GOT3 (cell line): ENCODE measurements at places on chromosomes 2 and 18.

DNA sequence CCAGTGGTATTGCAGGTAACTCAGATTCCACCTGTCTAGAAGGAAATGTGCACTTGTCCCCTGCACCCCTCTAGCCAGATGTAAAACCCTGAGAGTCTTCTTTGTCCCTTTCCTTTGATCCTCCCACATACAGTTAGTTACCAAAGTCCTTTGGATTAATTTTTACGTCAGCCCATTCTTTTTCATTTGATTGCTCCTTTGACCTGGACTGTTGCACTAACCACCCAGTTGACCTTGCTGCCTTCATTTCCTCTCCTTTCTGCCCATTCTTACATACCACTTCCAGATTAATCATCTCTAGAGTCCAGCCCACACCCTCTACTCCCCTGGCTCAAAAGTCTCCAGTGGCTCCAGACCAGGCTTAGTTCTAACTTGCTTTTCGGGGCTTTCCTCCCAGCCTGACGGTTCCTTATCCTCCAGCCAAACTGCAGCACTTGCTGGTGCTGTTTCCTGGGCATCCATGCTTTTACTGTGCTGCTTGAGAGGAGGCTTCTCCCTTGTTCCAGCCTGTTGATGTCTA is 99.3 kb downstream of the SPTBN1 start:
- no peak for DNase-seq

- DNase-seq = no peak
Observed at GRCh38 chr2:239329972-239330572, 70.7 kb downstream of the HDAC4 start.

- DNase-seq = no peak
Observed at GRCh38 chr18:26648509-26649192, 100.3 kb upstream of the KCTD1 start.

- DNase-seq = no peak
Observed at GRCh38 chr2:85765081-85765731, 11.4 kb downstream of the ATOH8 start.

- no peak for DNase-seq
Observed at GRCh38 chr2:128714285-128714684, 395.6 kb upstream of the HS6ST1 start.
